Stimulated activated CD4-positive, alpha-beta T cell treated with anti-CD3 and anti-CD28 coated beads, Interleukin-4, amount 100 ng/mL, for 24 hours (primary cell): ENCODE measurements at places on chromosomes 6 and 20.

GRCh38 chr6:16758163-16758975 is 2.9 kb downstream of the ATXN1 start:
- DNase-seq, result no peak

DNA sequence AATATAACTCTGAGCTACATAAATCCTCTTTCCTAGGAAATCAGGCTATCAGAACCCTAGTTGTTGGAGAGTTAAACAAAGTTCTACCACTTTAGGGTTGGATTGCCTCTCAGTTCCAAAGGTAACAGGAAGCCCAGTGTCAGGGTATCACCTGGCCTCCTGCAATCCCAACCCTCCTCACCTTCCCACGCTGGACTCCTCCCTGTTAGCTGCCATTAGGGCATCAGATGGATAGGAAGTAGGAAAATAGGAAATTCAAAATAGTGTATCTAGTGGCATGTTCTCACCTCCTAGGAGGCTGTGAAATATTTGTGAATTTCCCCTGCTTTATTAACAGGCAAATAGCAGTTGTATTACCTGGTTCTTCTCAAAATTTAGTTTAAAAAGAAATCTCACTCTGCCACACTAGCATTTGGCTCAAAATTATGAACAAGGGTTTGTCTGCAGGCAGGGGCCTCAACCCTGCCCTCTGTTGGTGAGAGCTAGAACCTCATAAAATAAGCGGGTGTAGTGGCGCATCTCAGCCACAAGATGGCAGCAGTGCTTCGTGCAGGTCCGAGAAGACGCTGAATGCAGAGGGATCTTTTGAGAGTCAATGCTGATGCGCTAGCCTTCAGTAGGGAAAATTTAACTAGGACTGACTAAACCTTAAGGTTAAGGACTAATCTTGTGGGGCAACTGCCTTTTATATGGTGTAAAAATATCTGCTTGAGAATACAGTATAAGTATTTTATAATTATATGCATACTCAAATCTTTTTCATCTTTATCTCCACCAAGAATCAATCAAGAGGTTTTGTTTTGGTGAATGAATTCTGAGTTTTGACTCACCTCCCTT is 209.8 kb upstream of the KCNQ5 start:
- peak; percentile 80 for DNase-seq

- peak; percentile 14 for DNase-seq
Observed at GRCh38 chr6:89828988-89829471, 650 bp upstream of the CASP8AP2 start.

- no peak for DNase-seq
Observed at GRCh38 chr20:17663486-17663885, 18.6 kb downstream of the RRBP1 start.

DNA sequence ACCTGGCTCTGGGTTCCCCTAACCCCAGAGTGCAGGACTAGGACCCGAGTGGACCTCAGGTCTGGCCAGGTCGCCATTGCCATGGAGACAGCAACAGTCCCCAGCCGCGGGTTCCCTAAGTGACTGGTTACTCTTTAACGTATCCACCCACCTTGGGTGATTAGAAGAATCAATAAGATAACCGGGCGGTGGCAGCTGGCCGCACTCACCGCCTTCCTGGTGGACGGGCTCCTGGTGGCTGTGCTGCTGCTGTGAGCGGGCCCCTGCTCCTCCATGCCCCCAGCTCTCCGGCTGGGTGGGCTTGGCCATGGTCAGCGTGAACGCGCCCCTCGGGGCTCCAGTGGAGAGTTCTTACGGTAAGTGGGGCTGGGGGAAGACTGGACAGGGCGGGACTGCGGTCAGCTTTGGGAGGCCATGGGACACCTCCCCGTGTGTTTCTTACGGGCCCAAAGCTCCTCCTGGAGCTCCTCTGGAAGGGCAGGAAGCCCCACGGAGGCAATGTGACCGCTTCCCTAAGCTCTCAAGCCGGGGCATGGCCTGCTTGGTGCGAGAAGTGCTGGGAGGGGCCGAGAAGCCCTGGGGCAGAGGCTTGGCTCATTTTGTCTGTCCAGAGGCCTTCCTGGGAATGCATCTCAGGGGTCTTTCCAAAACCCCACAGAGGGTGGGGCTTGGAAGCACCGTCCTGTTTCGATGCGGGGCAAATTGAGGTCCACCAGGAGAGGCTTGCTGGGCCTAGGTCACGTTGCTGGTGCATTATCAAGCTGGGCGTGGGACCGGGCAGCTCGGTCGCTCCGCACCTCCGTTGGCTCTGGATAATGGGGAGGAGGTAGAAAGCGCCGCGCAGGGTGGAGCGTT is at the start of gene HNF4A:
Gene HNF4A, plus strand, starts transcription at position 202 of the 855 bp plus-strand sequence. Its CDS starts 106 bp downstream, at position 308.
- DNase-seq, result no peak

- DNase-seq, result no peak
Observed at GRCh38 chr6:44275271-44275748, 5.1 kb downstream of the TMEM151B start.

DNA sequence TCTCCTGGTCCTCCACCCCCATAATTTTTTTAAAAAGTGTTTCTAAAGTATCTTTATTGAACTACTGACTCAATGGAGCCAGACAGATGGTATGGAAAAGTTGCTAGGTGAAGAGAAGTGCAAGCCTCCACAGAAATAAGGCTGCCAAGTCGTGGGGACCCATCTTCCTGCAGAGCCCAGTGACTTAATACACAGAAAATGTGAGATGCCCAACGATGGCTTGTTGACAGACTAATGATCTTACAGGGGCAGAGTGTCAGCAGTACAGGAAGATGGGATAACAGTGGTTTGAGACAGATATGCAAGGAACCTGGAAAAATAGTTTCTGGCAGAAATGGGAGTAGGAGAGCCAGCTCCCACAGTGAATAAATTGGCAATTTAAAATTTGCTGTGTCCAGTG is 43.3 kb downstream of the FYN start:
- no peak for DNase-seq

GRCh38 chr6:69936674-69937363 is 70.5 kb downstream of the COL19A1 start:
- DNase-seq, result no peak

GRCh38 chr6:74720923-74721322 is 484.9 kb downstream of the COL12A1 start:
- DNase-seq, result no peak

GRCh38 chr20:56463428-56463827 is 5.0 kb upstream of the RTF2 start:
- DNase-seq, result no peak

GRCh38 chr20:17934141-17934862 is 34.3 kb downstream of the SNX5 start:
- no peak for DNase-seq

GRCh38 chr6:148800536-148800935 is 53.7 kb downstream of the UST start:
- DNase-seq, result no peak

- no peak for DNase-seq
Observed at GRCh38 chr20:36248836-36249235, 12.6 kb downstream of the AAR2 start.

- no peak for DNase-seq
Observed at GRCh38 chr6:57210060-57210459, 12.0 kb downstream of the RAB23 start.

DNA sequence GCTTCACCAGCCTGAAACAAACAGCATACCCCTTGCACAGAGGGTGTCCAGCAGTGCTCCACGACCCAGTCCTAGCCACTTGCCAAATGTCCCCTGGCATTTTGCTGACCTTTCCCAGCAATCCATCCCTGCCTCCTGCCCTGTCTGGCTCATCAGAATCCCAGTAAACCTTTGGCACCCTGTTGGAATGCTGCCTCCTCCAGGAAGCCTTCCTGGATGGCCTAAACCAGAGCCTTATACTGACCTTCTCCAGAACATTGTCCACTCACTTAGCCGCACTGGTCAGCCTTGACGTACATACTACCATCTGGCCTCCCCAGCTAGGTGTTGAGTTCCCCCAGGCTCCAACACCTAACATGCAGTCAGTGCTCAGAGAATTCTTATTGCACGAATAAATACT is 2.0 kb upstream of the PACSIN1 start:
- DNase-seq, result no peak

DNA sequence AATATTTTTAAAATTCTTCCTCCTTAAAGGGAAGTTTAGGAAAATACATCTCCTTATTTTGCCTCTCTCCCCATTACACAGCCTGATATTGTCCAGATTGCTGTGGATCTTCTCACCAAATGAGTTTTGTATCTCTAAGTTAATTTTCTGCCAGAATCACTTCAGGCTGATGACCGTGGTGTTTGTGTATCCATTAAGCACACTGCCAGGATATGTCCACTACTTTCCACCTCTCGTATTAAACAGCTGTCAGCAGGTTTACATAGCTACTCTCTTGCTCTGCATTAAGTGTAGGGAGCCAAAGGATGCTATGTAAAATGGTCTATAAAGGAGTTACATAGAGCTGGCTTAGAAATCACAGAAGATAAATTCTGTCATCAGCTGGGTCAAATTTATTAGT is 201.1 kb downstream of the ZFAND3 start:
- no peak for DNase-seq

- no peak for DNase-seq
Observed at GRCh38 chr20:54475334-54476168, at the start of gene DOK5. DOK5 (plus strand) TSS chr20:54475593; CDS start chr20:54475947, 354 bp downstream.

- DNase-seq, result no peak
Observed at GRCh38 chr20:58293453-58293852, 16.1 kb upstream of the RAB22A start.

- DNase-seq, result no peak
Observed at GRCh38 chr6:119566546-119567260, 217.1 kb upstream of the MAN1A1 start.

- DNase-seq, result no peak
Observed at GRCh38 chr6:18326980-18327379, 60.2 kb upstream of the RNF144B start.

DNA sequence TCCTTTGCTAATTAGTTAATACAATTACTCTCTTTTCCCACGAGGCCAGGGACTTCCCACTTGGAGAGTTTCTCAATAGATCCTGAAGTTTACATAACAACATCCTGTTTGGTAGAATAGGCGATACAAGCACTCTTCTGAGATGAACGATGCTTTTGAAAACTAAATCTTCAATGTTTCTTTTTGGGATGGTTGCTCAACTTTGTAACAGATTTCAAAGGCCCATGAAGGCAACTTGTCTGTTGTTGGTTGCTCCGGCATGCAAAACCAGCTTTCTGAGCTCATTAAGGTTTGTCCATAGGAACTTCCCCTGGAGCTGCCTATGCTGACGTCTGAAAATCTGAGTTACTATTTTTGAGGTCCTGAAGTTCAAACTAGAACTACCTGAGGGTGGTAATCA is 25.9 kb upstream of the ROS1 start:
- no peak for DNase-seq

- no peak for DNase-seq
Observed at GRCh38 chr6:61949971-61950370, 336.1 kb downstream of the KHDRBS2 start.

DNA sequence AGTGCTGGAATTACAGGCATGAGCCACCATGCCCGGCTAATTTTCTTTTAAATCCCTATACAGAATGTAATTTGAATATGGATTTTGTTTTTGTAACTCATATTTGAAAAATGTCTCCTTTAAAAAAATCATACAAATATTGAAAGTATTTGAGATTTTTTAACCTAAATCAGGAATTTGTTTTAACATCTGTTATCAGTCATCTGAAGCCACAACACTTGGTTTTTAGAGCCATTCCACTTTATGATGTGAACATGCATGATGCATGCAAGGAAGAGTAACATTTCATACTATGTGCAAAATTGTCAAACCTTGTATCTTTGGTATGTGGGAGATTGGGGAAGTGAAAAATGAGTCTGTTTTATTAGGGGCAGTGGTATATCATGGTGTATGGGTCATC is 124.5 kb upstream of the AHI1 start:
- DNase-seq, result no peak

- no peak for DNase-seq
Observed at GRCh38 chr6:134936931-134937330, 13.0 kb downstream of the ALDH8A1 start.

- no peak for DNase-seq
Observed at GRCh38 chr6:163786995-163787671, 372.6 kb downstream of the QKI start.

DNA sequence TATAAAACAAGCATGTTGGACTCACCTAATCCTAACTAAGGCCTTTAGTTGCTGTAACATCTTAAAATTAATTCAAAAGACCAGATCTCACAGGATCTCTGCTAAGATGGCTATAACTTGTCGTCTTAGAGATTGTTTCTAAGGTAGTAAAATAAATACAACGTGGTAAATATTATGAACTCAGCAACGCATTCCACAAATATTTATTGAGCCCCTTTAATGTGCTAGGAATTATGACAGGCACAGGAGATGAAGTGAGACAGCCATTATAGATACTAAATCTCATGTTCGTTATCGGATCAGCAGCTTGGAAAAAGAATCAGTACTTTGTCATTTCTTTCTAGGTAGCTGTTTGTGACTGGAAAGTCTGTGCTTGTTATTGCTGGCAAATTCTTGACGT is 20.9 kb upstream of the MCM3 start:
- DNase-seq, result no peak

DNA sequence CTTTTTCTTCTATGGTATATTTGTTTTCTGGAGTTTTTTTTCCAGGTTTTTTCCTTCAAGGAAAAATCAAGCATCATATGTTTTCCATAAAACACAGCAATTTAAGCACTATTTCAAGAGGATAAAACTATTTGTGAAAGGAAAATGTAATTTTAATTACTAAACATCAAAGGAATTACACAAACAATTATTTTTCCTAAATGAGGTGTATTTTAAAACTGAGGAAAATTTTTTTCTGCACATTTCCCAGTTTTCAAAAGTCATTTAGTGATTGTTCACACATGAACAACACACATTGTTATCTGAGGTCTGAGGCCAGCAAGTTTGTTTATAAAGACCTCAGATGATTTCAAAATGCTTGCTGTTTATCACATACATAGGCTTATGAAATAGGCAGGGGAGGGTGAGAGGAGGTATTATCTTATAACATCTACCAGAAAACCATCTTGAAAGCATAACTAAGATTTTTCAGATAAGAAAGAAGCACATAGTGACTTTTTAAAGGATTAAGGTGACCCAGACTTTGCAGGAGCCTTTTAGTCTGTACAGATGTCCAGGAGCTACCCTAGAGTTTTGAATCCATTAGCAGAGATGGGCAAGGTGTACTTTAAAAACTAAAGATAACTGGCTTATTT is 381.6 kb downstream of the GJA1 start:
- DNase-seq, result no peak

DNA sequence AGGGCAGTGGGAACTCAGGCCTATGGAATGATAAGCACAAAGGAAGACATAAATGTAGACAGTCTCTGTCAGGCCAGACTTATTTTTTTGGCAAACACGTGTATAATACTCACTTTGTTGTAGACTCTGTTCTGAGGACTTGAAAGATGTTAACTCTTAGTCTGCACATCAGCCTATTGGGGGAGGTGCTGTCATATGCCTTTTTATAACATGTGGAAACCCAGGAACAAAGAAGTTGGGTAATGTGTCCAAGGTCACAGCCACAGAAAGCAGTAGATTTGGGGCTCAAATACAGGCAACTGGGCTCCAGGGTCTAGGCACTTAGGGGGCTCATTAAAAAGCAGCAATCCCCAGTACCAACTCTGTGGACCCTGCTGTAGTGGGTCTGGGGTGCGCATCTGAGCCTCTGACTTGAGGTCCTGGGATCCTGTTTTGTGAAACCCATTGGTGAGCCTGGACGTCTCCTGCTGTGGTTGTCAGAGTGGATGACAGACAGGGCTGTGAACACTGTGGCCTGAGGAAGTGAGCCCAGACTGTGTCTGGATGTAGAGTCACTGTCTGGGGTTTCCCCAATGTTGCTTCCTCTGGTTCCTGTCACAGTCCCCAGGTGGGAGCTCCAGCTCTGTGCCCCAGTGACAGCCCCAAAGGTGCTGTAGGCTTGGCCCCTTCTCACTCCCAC is 50.0 kb downstream of the CDH26 start:
- no peak for DNase-seq

- DNase-seq, result no peak
Observed at GRCh38 chr6:22883061-22883717, 313.8 kb downstream of the HDGFL1 start.

- DNase-seq, result no peak
Observed at GRCh38 chr6:20455251-20455940, 53.7 kb downstream of the E2F3 start.
